ENCODE measurements at places on chromosomes 5 and 9.

GRCh38 chr5:157842185-157842584 lies 16.8 kb downstream of the CLINT1 start:
- no peak for DNase-seq

GRCh38 chr5:16253856-16254255 lies 74.3 kb upstream of the MARCHF11 start:
- no peak for DNase-seq

GRCh38 chr5:79305706-79306105 lies 69.8 kb downstream of the JMY start:
- DNase-seq = no peak

DNA sequence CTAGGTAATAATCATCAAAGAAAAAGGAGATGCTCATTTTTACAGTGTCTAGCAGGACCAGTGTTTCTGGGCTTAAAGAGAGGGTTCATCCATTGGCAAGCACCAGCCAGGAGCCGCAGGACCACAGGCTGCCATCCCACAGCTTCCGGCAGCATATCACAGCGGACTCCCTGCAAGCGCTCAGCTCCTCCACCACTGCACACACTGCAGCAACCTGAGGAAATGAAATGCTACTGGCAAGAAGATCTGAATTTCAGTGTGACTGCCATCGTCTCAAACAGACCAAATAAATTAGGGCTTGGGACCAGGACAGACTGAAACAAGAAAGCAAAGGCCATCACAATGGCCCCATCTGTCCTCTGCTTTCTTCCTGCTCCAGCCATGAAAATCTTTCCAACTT lies 114.2 kb downstream of the TTC39B start:
- no peak for DNase-seq

- DNase-seq = no peak
Observed at GRCh38 chr5:102229685-102230084, 66.4 kb downstream of the SLCO4C1 start.

DNA sequence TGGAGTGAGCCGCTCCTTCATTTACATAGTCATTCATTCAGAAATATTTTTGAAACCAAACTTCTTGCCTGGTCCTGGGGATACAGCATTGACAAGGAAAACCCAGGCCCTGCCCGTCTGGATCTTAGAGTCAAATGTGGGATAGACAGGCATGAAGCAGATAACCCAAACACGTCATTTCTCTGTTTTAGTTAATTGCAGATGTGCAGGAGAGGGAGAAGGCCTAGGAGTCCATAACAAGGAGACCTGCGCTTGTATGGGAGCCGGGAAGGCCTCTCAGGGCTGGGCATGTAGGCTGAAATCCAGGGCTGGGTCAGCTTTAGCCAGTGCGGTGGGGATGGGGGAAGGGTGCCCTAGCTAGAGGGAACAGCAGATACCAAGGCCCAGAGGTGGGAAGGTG lies 43.3 kb downstream of the PRRX2 start:
- no peak for DNase-seq

- DNase-seq = no peak
Observed at GRCh38 chr5:82537687-82538306, 259.6 kb upstream of the RPS23 start.

- no peak for DNase-seq
Observed at GRCh38 chr9:16627967-16628366, 242.5 kb downstream of the BNC2 start.

DNA sequence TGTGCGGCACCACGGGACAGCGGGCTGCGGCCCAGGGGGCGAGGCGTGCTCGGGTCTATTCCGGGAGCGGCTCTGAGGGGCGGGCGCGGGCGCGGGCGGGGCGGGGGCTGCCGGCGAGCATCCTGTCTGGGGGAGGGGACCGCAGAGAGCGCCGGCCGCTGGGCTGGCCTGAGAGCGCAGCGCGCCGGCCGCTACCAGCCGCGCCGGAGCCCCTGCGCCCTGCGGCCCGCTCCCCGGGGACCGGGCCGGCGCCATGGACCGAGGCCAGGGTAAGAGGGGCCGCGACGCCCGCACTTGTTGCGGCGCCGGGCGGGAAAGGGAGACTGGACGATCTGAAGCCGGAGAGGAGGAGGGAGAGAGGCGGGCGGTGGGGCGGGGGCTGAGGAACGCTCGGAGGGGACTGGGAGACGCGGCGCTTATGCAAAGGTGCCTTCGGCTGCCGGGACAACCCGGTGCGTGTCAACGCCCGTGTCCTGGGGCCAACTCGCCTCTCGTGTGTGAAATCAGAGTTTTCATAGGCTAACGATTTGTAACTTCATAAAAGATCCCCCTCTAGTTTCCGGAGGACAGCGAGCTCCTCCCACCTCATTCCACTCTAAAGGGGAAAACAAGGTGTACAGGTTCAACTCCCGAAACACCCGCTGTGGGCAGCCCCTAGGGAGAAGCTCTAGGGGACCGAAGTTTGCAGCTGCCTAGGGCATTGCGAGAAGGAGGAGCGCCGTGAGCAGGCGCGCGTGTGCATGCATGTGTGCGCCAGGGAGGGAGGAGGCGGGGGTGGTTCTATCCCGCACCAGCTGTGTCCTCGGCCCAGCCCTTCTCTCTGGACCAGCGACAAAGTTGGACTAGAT lies at the start of gene AFAP1L1:
TSS of gene AFAP1L1 (plus strand) at position 144 of the 848 bp plus-strand sequence. CDS start at position 254, 110 bp downstream.
- DNase-seq = no peak

DNA sequence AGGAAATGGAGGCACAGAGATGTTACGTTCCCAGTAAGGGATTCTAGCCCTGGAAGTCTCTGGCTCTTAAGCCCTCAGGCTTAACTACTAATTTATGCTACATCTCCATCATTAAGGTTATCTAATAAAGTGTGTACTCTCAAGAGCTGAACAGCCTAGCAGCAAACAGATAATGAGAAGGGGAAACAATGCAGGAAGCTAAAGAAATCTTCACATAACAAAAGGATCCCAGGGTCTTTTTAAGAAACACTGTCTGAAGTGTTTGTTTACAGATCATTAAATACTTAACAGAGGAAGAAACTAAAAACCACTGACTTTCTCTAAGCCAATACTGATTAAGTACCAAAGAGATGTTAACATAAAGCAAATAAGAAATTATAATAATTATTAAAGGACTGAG lies 129.0 kb downstream of the PAPPA start:
- DNase-seq = no peak

- no peak for DNase-seq
Observed at GRCh38 chr9:126198854-126199253, 127.8 kb upstream of the MVB12B start.

DNA sequence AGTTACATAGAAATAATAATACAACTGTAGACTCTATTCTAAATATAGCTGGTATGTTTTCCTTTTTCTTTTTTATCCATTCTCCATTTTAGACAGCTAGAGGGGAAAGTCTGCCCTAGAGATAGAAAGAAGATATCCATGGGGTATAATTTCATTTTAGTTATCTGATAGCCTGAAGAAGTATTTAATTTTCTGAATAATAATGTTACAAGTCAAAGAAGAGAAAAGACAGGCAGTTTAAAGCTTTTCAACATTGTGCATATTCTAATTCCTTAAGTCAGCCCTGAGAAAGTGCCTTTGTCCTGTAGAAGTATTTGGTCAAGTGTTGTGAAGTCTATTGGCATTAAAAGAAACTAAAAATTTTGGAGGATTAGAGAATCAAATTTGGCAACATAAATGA lies 2.5 kb upstream of the VCAN start:
- no peak for DNase-seq

- peak; percentile 65 for DNase-seq
Observed at GRCh38 chr9:73179589-73179988, 27.9 kb downstream of the ANXA1 start.

DNA sequence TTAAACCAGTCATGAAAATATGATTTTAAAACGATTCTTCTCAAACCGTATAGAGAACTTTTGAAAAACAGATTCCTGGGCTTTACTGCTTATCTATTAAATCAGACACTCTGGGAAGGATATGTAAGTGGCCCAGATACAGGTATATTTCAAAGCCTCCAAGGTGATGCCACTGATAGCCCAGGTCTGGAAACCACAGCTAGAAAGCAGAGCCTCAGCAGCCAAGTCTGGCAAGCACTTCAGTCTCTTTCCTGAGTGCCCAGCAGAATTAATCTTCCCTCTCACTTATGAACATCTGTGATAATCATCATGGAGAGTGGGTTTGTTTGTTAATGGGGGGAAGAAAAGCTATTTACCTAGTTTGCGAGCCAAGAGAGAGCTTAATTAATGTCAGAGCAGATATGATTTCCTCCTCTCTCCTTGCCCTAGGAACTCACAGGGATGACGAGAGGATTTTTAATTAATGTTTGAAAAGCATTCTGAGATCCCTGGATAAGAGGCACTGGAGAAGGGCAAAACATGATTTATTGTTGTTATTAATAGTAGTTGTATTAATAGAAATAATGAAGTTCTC lies 368.4 kb downstream of the TLE1 start:
- no peak for DNase-seq

Measured in renal pelvis (tissue), 12 donors.